Inflammatory macrophage (primary cell): ENCODE measurements at places on chromosomes 3 and 15.

GRCh38 chr15:49610157-49610918 is 10.3 kb downstream of the FAM227B start:
- no peak for DNase-seq

DNA sequence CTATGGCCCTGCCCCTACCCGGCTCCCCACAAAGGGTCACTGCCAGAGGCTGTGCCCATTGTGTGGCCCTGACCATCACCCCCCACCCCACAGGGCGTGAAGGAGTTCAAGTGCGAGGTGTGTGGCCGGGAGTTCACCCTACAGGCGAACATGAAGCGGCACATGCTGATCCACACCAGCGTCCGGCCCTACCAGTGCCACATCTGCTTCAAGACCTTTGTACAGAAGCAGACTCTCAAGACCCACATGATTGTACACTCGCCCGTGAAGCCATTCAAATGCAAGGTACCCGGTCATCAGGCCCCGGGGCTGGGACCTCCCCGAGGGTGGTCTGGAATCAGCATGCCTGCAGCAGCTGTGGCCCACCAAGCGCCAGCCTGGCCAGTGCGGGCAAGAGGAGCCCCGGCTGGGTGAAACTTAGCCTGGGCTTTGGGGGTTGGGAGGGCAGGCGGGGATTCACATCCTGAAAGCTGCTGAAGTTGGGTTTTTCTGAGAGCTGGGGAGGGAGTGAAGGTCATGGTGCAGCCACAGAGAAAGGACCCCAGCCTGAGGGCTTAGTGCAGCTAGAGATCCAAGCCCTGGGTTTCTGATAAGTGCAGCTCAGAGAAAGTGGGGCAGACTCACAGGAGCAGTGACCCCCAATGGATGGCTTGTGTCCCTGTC is 29.2 kb downstream of the IDH2 start:
- DNase-seq, result no peak

DNA sequence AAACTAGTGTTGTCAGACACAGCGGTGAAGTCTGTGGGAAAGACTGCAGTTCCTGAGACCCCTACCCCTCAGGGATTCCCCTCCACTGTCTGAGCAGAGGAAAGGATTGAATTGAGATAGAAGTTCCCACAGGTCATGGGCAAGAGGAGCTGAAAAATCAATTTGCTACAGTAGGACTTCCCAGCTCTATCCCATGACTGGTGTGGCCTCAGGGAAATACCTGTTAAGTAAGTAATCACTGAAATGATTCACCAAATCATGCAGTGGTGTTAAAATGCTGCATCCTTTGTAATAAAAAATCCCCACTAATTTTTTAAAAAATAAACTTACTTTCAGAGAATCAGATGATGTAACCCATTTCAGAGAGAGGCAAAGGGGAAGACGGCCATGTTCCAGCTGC is 45.0 kb upstream of the SPRED1 start:
- DNase-seq, result no peak

- DNase-seq, result peak; percentile 92
These were observed 1.1 kb downstream of the SLCO3A1 start for GRCh38 chr15:91854639-91854990.

GRCh38 chr15:74461847-74462511 is 1.0 kb upstream of the UBL7 start:
- DNase-seq, result no peak
